C1 segment of cervical spinal cord (tissue), 14 donors: ENCODE measurements at places on chromosomes 11 and 22.

DNA sequence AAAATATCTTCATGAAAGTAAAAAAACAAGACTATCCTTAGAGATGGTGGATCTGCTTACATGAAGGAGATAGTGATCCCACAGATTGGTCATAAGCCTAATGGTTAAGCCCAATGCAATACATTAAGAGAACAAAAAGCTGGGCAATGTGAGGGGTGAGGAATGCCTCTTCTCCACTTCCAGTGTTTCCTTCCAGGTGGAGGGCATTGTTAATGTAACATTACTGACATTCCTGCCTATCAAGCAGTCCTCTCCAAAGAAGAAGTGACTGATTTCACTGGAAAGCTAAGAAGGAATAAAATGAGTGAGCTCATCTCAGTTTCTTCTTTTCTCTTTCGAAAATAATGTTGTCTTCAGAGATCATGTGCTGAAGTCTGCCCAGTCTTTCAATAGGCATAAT lies 207.8 kb downstream of the RAB38 start:
- DNase-seq: no peak

- DNase-seq: no peak
These were observed 3.6 kb upstream of the ZDHHC8 start for GRCh38 chr22:20127869-20128618.

GRCh38 chr11:43907028-43907975 lies 26.7 kb downstream of the ALKBH3 start:
- no peak for DNase-seq

DNA sequence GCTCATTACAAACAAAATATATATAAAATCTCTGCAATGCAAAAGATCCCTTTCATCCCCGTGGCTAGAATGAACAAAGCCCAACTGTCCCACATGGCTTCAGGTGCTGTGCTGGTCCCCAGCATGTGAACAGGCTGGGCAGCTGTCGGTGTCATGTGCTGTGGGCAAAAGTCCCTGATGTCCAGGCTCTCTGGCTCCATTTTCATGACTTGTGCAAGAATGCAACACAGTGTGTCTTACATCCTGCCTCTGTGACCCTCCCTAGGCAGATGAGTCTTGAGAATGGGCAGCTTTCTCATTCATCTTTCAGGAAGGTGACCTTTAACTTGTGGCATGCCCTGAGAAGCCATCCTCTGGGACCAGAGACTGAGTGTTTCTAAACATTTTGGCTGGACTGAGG lies 14.5 kb downstream of the GUCD1 start:
- no peak for DNase-seq

DNA sequence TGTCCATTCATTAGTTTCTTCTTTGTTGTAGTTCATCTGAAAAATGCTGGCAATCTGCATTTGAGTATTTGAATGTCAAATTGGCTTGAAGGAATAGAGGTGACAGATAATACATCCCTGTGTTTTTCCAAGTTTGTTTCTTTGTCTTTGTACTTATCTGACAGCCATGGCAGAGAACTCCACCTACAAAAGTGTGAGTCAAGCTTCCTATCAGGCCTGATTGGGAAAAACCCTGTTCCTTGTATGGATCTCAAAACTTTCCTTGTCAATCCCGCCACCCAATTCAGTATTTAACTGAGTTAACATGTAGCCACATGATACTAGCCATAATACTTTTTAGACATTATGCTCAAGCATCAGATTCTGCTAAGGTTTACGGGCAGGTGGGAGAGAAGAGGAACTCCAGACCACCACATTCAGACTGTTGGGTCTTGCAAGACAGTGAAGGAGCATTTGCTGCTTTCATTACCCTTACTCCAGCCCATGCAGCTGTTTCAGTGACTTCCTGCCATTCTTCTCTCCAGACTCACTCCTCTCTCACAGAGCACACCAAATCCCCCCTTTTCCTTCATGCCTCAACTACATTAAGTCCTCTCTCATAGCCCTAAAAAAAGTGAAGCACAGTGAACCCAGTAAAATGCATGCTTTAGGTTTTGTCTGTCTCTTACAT lies 65.9 kb downstream of the BLID start:
- DNase-seq: no peak

- no peak for DNase-seq
These were observed at the start of gene TRPC6 for GRCh38 chr11:101583251-101584128. TRPC6 (minus strand) TSS chr11:101584007; CDS start chr11:101583503, 504 bp downstream.

GRCh38 chr11:127994736-127995135 lies 592.6 kb downstream of the ETS1 start:
- no peak for DNase-seq

GRCh38 chr22:24550028-24550901 lies 4.7 kb downstream of the GUCD1 start:
- DNase-seq: no peak

- DNase-seq: no peak
These were observed 9.8 kb downstream of the MMP20 start for GRCh38 chr11:102615077-102615893.

DNA sequence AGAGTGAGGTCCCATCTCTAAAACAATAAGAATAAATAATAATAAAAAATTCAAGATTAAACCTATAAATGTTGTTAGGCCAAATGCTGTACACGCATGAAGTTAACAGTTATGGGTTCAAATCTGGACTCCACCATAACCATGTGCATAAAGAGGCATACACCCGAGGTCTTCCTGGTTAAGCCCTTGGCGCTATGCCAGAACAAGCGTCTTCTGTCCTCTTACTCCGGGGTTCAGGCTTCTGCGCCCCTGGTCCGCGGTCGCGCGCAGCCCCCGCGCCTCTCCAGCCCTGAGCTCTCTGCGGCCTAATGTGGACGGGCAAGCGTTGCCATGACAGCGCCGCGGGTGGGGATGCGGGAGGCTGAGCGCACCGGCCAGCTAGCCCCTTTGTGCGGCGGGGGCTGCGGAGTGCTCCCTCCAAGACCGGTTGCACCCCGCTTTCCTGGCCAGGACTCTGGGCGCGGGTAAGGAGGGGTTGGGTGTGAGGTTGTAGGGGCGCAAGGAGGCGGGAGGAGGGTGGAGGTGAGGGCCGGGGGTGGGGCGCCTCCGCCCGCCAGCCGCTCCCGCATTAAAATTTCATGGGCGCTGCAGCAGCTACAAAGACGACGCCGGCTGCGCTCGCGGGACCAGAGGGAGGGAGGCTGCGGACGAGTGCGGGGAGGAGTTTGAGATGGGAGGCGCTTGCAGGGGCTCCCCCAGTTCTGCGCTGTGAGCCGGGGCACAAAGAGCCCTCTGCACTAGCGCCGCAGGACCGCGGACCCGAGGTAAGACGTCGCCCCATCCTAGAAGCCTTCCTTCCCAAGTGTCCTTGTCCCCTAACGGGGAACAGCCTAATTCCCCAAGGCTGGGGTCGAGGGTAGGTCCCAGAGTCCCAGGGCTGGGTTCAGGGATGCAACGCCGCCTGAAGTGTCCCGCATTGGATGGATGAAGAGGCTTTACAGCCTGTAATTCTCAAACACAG lies at the start of gene MIAT:
MIAT (plus strand) TSS at position 698 of the 961 bp plus-strand sequence.
- no peak for DNase-seq

- no peak for DNase-seq
These were observed 284.1 kb downstream of the TBC1D22A start for GRCh38 chr22:47046411-47047065.

- DNase-seq: no peak
These were observed 46.1 kb downstream of the SYTL2 start for GRCh38 chr11:85764796-85765195.

GRCh38 chr11:64357904-64358535 lies 942 bp upstream of the RPS6KA4 start:
- DNase-seq: no peak

DNA sequence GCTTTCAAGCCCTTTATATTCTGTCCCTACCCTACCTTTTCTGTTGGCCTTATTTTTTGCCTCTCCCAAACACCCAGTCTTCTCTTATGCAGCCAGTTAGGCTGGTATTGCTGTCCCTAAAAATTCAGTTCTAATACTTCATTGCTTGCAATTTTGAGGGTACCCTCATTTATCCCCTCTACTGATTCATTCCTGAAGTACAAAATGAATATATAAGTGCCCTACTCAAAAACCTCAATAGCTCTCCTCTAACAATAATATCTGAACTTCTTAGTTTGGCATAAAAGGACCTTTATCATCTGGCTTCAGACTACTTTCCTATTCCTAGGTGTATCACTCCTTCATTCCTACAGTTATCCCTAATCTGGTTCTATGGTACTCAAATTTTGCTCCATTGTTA lies 5.2 kb upstream of the EIF4G2 start:
- no peak for DNase-seq

GRCh38 chr11:75066061-75066460 lies 30.6 kb downstream of the OR2AT4 start:
- no peak for DNase-seq

DNA sequence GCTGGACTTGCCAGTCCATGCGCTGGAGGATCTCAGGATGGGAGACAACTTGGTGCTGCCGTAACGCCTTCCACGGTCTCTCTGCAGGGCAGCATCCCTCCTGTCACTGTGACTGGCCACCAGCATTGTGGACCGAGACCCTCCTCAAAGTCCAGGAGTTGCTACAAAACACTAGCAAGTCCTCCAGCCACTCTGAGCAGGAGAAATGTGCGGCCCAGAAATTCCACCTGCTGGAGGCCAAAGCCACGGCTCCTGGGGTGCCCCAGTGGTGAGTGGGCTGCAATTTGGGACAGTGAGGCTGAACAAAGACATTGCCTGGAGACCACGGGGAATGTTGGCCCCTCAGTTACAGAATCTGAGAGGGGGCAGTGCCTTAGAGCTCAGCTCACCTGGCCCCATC lies 6.9 kb upstream of the DSCAML1 start:
- no peak for DNase-seq

DNA sequence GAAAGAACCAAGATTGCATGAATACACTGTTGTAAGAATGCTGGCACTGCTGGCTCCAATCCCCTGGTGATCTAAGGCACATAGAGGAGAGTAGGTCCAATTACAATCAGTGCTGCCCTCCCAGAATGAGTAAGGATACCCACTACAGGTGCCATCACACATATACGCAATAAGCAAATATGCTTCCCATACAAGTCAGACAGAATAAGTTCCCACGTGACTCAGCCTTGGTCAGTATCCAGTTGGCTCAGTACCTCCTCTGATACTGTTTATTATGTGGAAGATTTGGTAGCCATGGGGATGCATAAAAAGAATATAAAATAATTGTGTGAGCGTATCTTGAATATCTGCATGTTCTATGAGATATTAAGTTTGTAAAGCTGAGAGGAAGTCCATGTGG lies 8.9 kb upstream of the OR2D3 start:
- DNase-seq: no peak

- no peak for DNase-seq
These were observed 8.5 kb upstream of the SH3BP1 start for GRCh38 chr22:37630839-37631435.

GRCh38 chr11:6298605-6299004 lies 21.7 kb downstream of the CAVIN3 start:
- no peak for DNase-seq

DNA sequence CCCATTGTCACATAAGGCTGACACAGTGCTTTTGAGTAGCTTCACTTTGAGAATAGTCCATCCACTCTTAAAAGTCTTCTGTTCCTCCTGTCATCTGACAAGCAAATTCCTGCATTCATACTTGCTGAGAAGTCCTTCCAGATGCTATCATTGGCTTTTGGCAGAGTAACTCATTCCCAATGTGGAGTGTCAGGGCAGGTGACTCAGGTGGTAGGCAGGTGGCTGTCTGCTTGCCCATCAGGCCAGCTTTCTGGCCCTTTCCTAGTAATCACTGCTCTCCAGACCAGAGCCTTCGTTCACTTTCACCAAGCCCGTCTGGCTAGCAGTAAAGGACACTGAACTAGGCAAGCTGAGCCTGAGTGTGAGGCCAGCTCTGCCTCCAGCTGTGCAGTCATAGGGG lies 162.5 kb upstream of the CCDC90B start:
- no peak for DNase-seq

DNA sequence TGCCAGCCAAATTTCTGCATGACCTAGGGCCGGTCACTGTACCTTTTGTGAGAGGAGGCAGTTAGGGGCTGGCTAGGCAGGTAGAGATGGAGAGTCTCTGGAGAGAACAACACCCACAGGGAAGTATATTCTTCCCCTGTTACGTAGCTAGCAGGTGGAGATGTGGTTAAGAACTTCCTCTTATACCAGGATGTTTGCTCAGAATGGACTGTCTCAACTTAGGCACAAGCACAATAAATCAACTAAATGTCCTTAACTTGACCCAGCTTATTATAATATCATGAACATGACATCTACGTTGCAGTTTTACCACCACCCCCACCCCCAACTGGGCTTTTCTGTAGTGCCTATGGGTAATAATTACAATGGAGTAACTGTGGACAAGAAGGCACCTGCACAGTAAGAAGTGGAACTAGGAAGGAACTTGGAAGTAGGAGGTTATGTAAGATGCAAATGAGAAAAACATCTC lies 60.7 kb upstream of the MPEG1 start:
- DNase-seq: no peak

GRCh38 chr11:65489706-65490320 lies 9.0 kb upstream of the MALAT1 start:
- DNase-seq: no peak

- DNase-seq: no peak
These were observed 7.0 kb upstream of the NEFH start for GRCh38 chr22:29473001-29473400.
